ENCODE measurements at places on chromosomes 1 and 21.
A peak's percentile ranks its signal among the peaks of the same experiment; 100 is the strongest.

GRCh38 chr1:237732657-237733056 is 158.1 kb downstream of the ZP4 start:
- no peak for DNase-seq

DNA sequence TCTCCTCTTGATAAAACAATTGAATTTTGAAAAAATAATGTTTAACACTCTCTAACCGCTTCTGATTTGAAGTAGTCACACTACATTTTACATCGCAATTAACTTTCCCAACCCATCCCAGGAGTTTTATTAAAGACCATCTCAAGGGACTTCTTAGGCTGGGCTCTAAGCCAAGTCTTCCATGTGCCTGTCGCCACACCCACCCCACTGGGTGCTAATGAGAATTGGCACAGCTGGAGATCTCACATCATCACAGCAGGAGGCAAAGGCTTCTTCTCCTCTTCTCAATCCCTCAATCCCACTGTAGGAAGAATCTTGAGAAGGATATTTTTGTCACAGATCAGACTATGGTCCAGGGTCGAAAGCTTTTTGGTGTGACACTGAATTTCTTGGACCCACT is 328.9 kb downstream of the NUF2 start:
- DNase-seq, result no peak

DNA sequence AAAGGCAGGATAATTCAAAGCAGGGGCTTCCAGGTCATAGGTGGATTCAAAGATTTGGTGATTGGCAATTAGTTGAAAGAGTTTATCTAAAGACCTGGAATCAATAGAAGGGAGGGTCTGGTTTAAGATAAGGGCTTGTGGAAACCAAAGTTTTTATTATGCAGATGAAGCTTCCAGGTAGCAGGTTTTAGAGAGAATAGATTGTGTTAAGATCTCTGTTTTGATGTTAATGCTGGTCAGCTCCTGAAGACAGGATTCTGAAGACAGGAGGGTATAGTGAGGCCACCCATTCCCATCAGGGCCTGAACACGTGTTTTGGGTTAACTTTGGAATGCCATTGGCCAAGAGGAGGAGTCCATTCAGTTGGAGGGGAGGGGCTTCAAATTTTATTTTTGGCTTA is 6.1 kb upstream of the PTBP2 start:
- DNase-seq, result no peak

DNA sequence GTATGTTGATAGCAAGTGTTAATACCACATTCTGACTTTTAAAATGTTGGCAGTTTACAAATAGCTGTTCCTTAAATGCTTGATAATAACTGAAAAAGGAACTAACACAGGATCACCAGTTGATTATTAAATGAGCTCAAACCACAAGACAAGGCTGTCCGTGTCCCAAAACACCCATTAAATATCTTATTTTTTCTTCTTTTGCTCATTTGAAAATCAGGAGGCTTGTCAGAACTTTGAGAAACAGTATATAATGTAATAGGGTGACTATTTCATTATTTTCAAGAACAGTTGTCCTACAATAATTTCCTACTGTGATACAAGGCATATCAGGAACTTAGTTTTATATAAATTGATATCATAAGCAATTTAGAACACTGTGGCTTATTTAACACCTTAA is 2.7 kb downstream of the CDKN2C start:
- DNase-seq, result no peak

DNA sequence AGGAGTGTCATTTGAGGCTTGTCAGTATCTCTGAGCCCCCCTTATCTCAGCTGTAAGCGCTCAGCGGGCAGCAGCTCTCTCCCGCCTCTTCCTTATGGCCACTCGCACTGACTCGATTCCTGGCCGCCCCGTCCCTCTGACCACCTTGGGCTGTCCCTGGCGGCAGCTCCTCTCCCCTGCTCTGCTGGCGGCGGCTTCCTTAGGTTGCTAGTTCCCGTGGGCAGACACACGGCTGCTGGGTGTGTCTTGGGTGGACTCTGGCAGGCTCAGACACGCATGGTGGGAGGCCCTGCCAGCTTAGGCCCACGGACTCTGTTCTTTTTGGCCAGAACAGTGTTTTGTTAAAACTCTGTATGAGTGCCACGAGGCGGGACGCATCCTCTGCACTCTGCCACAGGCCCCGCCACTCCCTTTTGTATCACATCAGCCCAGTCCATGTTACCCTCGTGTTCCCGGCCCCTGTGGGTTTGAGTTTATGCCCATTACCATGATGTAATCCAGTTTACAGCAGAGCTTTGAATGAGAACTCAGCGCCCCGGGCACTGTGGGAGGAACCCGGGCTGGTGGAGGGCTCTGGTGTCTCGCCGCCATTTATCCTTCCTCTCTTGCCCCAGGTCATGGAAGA is 45.9 kb downstream of the COQ8A start:
- DNase-seq, result no peak

DNA sequence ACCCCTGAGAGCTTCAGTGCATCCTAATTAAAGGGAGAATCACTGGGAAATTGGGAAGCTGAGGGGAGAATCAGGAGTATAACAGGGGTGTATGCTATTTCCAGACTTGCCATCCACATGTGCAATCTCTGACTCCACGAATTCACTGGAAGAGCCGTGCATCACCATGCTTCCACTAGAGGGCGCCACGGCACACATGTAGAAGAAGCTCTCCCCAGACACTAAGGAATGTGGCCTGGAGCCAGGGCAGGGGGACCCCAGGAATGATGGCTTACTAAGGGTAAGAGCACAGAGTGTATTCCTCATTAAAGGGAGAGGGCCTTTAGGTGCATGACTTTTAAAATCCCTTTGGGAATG is 81.5 kb downstream of the ABCA4 start:
- peak; percentile 79 for DNase-seq

GRCh38 chr1:229621663-229622062 is 4.3 kb downstream of the TAF5L start:
- DNase-seq, result no peak

DNA sequence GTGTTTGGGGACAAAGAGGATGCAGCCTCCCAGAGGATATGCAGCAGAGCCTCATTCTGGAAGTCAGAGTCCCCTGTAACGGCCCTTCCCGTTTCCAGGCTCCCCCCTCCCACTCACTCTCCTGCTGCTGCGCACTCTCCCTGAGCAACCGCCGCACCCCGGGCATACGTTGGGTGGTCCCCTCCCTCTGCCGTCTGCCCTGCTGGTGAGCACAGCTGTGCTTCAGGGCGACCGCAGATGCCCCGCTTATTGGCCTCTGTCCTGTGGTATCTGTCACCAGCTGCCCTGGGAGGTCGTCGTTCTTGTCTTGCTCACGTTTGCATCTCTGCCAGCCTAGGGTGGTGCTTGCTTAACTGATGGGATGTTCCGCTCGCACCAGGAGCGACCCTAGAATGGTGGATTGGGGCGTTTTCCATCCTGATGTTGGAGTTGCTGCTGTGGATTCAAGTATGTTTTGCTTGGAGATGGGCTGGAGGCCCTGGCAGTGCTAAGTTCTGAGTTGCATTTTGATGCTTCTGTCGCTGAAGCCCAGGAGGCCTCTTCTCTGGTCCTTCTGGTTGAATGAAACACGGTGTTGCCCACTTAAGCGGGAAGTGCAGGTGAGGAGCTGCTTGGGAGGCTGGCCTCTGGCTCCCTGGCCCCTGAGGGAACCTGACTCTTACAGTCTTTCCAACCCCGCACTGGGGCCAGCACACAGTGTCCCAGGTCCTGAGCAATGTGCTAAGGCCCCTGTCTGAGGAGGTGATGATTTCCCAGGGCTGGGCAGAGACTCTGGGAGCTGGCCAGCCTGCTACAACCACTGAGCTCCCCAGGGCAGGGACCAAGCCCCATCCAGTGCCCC is 3.2 kb downstream of the TMEM201 start:
- no peak for DNase-seq

DNA sequence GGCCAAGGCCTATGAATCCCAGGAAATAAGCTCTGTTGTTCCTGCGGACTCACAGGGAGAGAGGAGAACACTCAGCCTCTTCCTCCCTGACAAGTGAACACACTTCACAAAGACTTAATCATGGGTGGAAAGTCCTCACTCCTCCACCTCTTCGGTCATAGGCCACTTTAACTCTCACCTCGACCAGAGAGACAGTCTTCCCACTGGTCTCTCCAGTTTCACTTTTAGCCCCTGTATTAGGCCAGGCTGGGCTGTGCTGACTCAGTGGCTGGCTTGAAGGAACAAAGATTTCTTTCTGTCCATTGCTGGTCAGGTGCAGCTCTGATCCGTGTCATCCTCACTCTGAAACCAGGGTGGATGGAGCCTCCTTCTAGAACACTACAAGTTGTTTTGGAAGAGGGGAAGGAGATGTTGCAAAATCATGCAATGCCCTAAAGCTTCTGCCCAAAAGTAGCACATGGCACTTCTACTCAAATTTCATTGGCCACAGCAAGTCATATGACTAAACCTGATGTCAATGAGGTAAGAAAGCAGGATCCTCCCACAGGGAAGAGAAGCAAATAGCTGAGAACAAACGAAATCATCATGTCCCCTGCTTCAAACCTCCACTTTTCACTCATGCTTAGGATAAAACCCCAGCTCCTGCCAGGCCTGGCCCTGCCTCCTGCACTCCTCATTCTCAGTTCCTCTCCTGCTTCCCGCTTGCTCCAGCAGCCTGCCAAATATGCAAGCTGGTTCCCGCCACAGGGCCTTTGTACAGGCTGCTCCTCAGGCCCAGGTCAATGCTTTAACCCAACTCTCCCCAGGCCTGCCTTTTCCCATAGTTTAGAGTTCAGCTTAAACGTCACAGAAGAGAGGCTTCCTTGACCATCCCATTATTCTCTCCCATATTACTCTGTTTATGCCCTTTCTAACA is 150.5 kb upstream of the RUNX3 start:
- DNase-seq, result no peak

DNA sequence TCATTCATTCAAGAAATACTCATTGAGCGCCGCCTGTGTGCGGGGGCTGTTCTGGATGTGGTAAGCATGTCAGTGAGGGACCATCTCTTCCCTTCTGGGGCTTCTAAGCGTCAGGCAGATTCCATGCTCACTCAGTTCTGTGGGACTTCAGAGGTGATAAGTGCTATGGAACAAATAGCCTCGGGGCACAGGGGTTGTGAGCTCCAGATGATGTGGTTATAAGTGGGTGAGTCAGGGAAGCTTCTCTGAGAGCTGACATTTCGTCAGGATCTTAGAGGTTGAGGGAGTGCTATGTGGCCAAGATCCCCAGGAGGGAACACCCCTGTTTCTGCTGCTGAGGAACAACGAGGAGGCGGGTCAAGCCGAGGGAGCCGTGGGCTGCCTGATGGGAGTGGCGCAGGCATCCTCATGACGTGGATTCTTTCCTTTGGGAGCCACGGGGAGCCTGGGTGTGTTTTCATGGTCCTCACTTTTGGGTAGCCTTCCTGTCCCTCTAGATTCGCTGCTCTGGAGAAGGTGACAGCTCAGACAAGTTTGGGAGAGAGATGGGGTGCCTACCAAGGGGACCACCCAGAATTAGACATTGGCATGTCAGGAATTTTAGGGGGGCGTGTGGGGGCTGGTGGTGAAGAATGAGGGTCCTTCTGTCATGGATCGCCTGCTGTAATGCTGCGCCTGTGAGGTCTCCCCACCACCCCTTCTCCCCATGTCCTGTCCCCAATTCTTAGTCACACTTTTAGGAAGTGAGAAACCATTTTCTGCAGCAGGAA is 38.5 kb downstream of the HUNK start:
- DNase-seq, result no peak

- DNase-seq, result no peak
These were observed 77.3 kb upstream of the ATF3 start for GRCh38 chr1:212531267-212531666.

DNA sequence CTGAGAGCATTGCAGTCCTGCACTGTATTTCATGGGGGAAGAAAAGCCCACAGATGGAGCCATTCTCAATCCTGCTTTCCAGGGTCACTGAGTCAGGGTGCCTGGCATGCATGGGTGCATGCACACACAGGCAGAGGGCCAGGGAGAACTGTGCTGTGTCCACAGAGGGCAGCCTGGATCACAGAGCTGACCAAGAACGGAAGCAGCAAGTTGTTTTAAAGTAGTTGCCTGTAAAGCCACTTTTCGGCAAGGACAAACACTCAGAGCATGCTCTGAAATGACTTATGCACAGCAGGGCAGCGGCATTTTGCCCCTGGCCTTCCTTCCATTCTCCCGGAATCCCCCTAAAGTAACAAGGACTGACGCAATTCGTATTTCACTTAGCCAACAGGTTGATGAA is 3.6 kb downstream of the ERG start:
- no peak for DNase-seq

GRCh38 chr1:156122519-156123355 is 8.2 kb downstream of the LMNA start:
- peak; percentile 63 for DNase-seq

- DNase-seq, result no peak
These were observed 107.5 kb downstream of the CSMD2 start for GRCh38 chr1:34057347-34058130.

- DNase-seq, result no peak
These were observed 11.2 kb downstream of the AGO1 start for GRCh38 chr1:35894183-35894582.

GRCh38 chr1:1438531-1439381 is 3.3 kb downstream of the VWA1 start:
- no peak for DNase-seq

GRCh38 chr1:204408074-204408507 is 3.5 kb downstream of the PPP1R15B start:
- DNase-seq, result peak; percentile 64

DNA sequence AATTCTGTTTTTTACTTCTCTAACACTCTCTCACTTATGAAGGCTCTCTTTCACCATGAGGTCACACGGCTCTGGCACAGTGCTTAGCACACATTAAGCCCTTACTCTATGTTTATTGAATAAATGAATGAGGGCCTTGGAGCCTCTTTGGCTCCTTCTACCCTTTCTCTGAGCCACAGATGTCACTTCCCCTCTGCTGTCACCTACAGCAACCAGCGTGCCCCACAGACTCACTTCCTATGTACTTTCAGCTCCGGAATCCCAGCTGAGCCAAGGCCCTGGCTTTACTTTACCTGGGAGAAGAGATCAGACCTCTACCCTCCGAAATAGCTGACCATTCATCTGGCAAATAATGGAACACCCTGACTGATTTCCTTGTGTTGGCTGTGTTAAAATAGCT is 53.7 kb upstream of the HMCN1 start:
- DNase-seq, result no peak

DNA sequence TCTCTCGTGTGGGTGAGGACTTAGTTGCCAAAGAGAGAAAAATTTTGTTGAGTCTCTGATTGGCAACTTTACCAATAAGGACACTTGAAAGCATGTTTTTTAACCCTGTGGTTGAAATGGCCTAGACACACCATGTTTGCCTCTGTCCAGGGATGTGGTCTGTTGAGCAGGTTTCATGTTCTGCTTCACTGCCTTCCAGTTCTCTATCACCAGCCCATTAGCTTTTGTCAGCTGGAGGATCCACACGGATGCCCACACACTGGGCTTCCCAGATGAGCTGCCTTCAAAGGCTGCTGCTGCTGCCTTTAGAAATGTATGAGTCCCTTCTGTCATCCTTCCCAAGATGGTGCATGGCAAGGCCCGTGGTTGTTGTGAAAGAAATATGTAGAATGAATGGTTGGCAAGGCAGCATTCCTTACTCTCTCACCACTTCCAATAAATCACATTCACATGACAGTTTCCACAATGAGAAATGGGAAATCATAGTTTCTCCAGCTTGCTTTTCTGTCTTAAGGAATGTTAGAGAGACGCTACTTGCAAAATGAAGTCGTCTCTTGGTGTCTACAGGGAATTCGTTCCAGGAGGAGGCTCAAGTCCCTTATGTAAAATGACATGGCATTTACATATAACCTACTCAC is 108.2 kb upstream of the SLC35F3 start:
- no peak for DNase-seq

- DNase-seq, result no peak
These were observed 766.6 kb downstream of the ADGRL2 start for GRCh38 chr1:82567348-82567747.

- no peak for DNase-seq
These were observed 8.1 kb downstream of the ARV1 start for GRCh38 chr1:230986976-230987375.
